ENCODE measurements at places on chromosomes 7 and 10.

GRCh38 chr7:3133811-3134385 is 90.2 kb upstream of the CARD11 start:
- DNase-seq: no peak

- no peak for DNase-seq
Measured at GRCh38 chr10:23656735-23657134, 217.9 kb downstream of the OTUD1 start.

GRCh38 chr10:43845121-43845520 is 196.4 kb upstream of the ZNF32 start:
- no peak for DNase-seq

GRCh38 chr10:71687077-71687476 is 32.5 kb downstream of the C10orf105 start:
- DNase-seq: no peak

GRCh38 chr7:128082431-128082830 is 51.2 kb upstream of the LRRC4 start:
- DNase-seq: no peak

DNA sequence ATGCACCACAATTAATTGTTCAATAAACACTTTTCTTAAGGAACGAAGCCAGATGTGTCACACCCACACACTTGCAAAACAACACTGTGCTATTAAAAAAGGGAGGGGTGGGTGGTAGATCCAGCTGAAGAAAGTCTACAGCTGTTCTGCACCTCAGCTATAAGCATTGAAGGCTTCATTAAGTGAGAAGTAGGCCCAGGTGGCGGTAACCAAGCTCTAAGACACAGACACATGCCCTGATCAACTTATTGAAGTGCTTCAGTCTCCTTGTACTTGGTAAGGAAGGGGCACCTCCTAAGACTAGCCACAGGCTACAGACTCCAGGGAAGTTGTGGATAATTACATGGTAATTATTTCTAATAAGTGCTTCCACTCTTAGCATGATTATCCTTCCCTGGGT is 4.5 kb upstream of the CPVL start:
- no peak for DNase-seq

GRCh38 chr7:26179826-26180497 is 20.6 kb downstream of the HNRNPA2B1 start:
- no peak for DNase-seq

GRCh38 chr10:52455098-52455497 is 141.0 kb downstream of the DKK1 start:
- no peak for DNase-seq

DNA sequence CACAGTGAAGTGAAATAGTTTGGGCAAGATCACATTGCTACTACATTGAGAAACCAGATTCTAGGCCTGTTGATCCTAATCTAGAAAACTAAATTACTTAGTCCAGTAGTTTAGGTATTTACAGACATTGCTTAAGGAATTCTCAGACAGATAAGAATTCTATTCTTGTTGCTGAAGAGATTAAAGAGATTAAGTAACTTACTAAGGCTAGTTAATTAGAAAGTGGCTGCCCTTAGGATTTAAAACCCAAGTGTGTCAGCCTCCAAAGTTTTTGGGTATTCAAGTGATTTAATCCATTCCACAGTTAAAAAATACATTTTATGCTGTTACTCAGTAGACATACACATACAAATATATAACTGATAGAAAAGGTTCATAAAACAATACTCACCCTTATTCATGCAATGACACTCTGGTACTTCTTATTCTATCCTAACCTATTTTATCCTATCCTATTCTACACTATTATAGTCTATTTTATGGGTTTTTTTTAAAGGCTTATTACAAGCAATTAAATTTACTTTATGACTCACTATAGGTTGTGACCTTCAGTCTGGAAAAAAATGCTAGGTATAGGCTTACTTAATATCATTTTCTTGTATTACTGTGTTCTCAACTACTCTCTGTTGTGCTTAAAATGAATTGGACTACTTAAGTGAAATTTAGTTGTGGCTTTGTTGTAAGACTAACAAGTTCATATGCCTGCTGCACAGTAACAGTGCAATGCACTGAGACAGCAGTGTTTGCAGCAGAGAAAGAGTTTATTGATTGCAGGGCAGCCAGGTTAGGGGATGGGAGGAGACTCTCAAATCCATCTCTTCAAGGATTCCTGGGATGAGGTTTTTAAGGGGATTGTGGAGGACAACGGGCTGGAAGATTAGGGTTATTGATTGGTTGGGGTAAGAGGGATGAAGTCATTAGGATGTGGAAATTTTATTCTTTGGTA is 10.7 kb downstream of the SPAM1 start:
- DNase-seq: no peak

- DNase-seq: no peak
Measured at GRCh38 chr7:5630670-5631069, 150.8 kb downstream of the RNF216 start.

- no peak for DNase-seq
Measured at GRCh38 chr7:99733448-99733847, 1.5 kb downstream of the CYP3A7 start.

DNA sequence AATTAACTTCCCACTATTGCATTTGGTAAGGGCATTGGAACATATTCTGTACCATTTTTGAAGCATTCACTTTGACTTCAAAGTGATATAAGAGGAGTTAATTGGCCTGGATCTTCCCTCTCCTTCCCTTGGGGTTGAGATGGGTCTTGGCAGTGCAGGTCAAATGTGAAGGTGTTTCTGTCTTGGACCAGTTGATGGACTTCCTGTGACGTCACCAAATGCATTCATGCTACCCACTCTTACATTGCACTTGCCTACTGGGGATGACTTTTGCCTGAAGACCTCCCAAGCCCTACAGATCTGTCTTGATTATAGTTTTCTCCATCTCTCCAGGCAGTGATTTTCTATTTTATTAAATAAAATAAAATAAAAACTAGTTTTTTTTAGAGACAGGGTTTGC is 221.5 kb downstream of the BUB3 start:
- DNase-seq: no peak

- no peak for DNase-seq
Measured at GRCh38 chr7:13878154-13878553, 111.3 kb downstream of the ETV1 start.

GRCh38 chr10:125060826-125061556 is 99.4 kb downstream of the CTBP2 start:
- DNase-seq: peak; percentile 83

DNA sequence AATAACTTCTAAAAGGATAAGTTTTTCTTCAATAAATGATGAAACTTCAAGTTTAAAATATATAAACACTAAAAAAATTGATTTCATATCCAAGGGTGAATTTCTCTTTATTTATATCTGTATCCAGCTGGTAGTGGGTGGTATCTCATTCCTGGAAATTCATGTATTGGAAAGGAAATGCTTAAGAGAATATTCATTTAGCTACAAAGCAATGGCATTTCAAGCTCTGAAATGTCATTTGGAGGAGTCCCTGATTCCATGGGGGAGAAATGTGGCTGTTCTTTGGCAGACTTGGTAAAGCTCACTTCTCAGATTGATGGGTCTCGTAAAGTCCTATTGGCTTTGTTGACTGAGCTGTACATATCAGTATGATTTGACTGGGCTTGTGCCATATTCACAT is 156.3 kb upstream of the TEX47 start:
- DNase-seq: no peak

- DNase-seq: no peak
Measured at GRCh38 chr10:95693071-95693667, 558 bp downstream of the TCTN3 start.

- DNase-seq: no peak
Measured at GRCh38 chr7:12066521-12066920, 144.6 kb upstream of the TMEM106B start.

GRCh38 chr10:93160829-93161228 is 87.1 kb downstream of the CYP26A1 start:
- no peak for DNase-seq

DNA sequence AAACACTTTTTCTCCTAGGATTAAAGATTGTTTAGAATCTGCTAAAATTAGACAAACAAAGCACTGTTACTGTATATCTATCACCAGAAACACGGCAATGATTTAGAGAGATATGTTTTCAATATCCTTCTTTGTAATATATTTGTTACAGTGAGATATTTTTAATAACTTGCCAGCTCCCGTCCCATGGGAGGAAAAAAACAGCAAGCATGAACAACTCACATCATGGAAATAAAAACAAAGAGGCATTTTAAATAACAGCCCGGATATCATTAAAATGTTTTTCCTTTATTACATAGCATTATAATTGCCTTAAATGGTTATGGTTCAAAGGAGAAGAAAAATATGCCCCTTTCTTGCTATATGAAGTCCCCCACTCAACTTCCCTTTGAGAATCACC is 272.1 kb downstream of the BMPER start:
- DNase-seq: no peak

GRCh38 chr10:104347295-104348045 is 6.2 kb upstream of the CFAP58 start:
- no peak for DNase-seq

- no peak for DNase-seq
Measured at GRCh38 chr10:23088609-23089008, 6.8 kb upstream of the MSRB2 start.
